ENCODE measurements at places on chromosomes 7 and 10.

GRCh38 chr10:21372651-21373410 lies 152.7 kb downstream of the SKIDA1 start:
- DNase-seq: peak; percentile 41

GRCh38 chr7:157397036-157397720 lies 60.4 kb downstream of the DNAJB6 start:
- no peak for DNase-seq

- no peak for DNase-seq
Measured at GRCh38 chr7:19060761-19061259, 56.6 kb downstream of the TWIST1 start.

GRCh38 chr10:7007600-7008190 lies 403.1 kb downstream of the SFMBT2 start:
- no peak for DNase-seq

GRCh38 chr10:6669269-6669859 lies 89.3 kb upstream of the PRKCQ start:
- DNase-seq: no peak

DNA sequence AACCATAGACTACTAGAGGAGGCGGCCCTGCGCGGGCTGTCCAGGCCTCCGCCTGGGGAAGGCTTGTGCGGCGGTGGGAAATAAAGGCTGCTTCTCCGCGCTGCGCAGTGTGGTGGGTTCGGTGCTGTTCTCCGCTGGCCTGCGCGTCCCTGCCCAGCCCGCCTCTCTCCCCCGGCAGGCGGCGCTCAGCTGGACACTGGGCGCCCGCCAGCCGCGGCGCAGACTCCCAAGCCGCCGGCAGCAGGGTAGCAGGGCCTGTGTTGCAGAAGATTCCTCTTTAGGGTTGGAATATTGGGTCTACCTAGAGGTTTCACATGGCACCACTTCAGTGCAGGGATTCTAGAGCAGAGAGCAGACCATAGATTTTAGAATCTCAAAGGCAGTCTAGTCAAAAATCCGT lies 66.1 kb upstream of the ZPBP start:
- no peak for DNase-seq

DNA sequence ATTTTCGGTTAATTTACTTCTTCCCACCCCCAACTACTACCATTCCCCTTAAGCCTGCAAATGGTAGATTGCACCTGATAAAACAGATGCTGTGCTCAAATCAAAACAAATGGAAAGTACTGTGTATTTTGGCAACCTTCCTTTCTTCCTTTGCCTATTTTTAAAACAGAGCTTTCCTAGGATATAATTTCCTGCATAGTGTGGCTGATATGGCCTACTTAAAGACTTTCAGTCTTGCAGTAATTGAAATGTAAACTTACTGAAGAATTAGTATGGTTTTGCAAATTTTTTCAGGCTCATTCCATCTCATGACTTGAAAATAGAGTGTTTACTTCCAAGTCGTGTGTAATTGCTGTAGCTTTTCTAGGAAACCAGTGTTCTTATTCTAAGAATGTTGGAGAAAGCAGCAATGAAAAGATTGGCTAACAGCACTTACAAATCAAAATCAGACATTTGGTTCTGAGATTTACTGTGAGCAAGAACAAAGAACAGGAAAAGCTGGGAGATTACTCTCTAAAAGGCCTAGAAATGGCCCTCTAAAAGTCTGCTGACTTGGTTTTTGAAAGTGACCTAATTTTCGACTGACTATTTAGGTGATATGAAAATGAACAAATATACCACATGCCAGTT lies 52.0 kb downstream of the REEP3 start:
- DNase-seq: no peak

- DNase-seq: no peak
Measured at GRCh38 chr7:147199868-147200267, 1083.3 kb downstream of the CNTNAP2 start.

- no peak for DNase-seq
Measured at GRCh38 chr10:69405221-69405620, 11.5 kb downstream of the TACR2 start.

DNA sequence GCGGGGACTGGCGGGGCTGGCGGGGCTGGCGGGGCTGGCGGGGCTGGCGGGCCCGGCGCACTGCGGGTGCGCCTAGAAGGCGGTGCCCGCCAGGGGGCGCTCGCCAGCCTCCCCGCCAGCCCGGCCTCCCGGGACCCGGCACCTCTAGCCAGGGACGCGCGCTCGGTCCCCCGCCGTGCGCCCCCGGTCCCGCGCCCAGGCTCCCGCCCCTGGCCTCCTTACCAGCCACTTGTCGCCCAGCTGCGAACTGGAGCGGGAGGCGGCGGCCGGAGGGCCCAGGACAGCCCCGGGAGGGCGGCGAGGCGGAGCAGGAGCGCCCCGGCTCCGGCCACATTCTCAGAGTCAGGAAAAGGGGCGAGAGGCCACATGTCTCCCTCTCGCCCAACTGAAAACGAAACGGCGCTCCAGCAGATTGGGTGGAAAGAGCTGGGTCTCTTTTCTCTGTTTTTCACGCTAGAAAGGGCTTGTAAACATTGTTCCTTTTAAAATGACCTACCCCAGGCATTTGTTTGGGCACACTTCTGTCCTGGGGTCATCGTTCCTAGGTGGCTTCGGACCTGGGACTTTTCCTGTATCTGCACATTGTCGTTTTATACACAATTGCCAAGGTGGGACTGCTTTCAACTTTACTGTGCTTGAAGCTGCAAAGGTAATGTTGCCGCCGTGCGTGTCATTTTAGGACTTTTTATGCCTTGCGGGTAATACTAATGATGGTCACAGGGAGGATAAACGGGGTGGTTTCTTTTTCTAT lies 378 bp upstream of the PRKCQ start:
- peak; percentile 0 for DNase-seq

DNA sequence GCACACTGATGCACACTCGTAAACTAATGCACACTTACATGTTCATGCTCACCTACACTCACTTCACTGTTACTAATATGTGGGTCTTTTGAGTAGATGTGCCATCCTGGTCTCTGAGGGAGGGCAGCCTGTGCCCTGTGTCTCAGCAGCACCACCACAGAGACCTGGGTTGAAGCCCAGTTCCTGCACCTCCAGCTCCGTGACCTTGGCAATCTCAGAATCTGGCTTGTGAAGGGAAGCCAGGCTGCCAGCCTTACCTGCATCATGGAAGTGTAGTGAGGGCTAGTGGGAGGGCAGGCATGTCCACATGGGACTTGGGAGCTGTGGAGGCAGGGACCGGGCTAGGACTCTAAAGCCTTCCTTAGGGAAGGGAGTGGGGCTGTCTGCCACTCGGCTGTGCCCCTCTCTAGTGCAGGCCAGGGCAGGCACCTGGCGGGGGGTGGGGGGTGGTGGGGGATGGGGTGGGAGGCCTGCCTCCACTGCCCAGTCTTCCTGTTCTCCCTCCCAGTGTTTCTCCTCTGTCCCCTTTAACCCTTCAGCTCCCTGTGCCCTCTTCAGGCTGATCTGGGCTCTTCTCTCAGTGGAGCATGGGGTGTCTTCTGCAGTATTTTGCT lies 8.1 kb downstream of the ADCY1 start:
- no peak for DNase-seq

GRCh38 chr7:85184599-85185423 lies 2.0 kb downstream of the SEMA3D start:
- DNase-seq: no peak

DNA sequence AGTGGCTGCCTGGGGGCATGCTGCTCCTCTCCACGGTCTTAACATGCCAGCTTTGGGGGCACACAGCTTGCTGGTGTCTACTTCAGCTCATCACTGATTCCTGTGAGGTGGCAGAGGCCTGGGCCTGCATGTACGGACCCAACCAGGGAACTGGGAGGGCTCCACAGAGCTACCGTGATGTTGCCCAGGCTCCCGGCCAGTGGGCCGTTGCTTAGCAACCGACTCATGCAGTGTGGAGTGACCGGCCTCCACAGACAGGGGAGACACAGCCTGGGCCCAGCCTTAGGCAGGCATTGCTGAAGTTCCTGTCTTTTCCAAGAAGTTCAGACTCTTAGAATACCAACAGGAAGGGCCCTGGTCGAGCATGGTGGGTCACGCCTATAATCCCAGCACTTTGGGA lies 25.8 kb upstream of the SH2B2 start:
- DNase-seq: peak; percentile 9

DNA sequence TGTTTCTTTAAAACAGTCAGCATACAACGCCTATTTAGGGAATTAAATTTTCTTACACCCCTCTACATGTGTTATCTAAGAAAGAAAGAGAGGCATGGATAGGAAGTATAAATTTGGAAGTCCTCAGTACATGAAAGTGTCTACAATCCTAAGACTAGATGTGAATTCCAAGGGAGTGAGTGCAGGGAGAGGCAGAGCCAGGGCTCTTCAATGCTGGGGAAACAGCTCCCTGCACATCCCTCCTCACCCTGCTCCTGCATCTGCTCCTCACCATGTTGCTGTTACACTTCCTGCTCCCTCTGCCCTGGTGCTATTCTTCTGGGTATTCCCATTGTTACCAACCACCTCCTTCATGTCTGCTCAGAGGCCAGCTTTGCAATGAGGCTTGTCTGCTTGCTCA lies 229.1 kb upstream of the AKR1E2 start:
- DNase-seq: no peak

DNA sequence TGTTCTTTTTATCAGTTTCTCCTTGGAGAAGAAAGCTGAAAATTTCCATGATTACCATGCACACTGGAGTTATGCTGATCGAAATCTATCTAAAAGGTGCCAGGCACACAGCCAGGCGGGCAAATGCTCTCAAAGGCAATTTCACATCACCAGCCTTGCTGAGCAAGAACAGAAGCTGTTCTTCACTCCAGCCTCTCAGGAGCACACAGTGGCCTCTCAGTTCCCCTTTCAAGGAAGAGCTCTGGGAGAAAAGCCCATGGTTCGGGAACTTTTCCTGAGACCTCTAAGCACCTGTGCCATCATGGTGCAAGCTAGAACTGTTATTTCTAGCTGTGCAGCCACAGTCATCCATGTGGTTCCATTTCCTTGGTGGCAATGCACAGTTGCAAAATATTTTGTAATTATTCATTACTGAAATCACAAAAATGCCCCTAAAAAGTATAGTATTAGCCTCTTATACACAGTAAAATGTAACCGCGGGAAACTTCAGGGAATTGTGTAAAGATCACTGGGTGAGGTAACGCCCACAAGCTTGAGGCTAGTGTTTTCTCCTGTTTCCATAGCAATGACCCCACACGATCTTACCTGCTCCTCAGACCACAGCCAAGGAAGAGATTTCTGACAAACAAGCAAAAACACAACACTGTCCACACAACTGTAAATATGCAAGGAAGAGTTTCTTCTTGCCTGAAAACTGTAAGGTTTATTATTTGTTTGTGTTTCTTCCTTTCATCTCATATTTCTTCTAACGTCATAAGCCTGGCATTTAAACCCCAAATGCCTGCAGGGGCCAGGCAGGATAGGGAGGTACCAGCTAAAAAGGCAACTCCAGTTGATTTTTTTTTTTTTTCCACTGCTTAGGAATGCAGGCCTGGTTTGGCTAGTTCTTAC lies 121.2 kb downstream of the FAM107B start:
- DNase-seq: peak; percentile 39

- DNase-seq: no peak
Measured at GRCh38 chr7:2520761-2521290, 1.3 kb downstream of the LFNG start.

DNA sequence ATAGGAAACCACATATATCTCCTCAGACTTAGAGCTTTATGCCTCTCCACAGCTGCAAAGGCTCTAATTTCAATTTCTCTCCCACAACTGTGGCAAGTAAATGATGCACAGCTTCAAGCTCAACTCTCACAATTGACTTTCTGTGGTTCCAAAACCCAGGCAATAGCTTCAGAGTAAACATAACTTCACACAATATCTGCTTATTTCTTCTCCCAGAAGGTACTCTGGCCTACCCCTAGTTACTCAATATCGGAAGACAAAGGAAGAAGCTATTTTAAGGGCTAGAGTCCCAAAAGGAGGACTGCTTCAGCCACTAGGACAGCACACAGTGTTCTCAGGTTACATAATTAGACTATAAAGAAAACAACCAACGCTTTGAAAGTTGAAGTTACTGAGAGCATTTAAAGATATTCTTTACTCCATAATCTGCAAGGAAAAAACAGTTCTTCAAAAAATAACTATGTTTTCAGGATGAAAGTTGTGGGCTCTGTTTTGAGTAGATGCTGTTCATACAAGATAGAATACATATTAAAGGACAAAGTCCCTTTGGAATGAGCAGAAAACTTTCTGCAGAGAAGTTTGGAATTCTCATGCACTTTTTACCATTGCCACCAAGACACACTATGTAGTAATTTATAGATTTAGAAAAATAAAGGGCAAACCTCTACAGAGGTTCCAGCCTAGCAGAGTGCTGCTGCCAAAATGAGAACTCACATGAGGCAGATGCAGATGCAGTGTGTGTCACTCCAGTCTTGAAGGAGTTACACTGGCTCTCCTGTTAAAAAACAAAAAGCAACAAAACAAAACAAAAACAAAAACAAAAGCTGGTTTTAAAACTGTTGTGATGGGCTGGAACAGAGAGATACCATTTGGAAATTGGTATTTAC lies 81.8 kb downstream of the NT5C2 start:
- DNase-seq: no peak

- no peak for DNase-seq
Measured at GRCh38 chr7:100865938-100866728, 1.1 kb upstream of the TRIP6 start.

DNA sequence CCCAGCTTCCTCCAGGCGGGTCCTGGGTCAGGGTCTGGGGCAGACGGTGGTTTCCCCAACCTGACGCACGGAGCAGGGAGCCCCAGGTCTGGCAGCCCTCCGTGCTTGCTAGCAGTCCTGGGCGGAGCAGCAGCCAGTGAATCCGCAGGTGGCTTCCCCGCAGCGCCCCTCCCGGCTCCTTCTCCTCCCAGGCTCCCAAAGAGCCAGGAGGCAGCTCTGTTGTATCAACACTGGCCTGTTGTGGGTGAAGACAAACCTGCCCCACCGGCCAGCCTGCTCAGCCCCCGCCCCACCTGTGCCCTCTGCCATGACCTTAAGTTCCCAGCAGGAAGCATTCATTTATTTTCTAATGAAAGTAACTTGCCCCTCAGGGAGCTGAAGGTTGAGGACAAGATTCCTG lies 24.0 kb upstream of the TMEM213 start:
- DNase-seq: no peak

- DNase-seq: no peak
Measured at GRCh38 chr7:151693140-151693539, 173.4 kb upstream of the RHEB start.

GRCh38 chr10:5546891-5547680 lies 22.3 kb downstream of the CALML3 start:
- no peak for DNase-seq

GRCh38 chr7:3937605-3938004 lies 636.6 kb downstream of the SDK1 start:
- DNase-seq: no peak

- no peak for DNase-seq
Measured at GRCh38 chr7:134435161-134435920, 23.6 kb downstream of the AKR1B1 start.

- DNase-seq: peak; percentile 69
Measured at GRCh38 chr10:117165538-117166417, 27.7 kb upstream of the VAX1 start.

Data from NCI-H2227 treated with DMSO at 0.1 percent for 48 hours (cell line).